ENCODE measurements at places on chromosomes 6 and 20.

GRCh38 chr6:144741659-144742058 lies 456.5 kb downstream of the UTRN start:
- no peak for DNase-seq

DNA sequence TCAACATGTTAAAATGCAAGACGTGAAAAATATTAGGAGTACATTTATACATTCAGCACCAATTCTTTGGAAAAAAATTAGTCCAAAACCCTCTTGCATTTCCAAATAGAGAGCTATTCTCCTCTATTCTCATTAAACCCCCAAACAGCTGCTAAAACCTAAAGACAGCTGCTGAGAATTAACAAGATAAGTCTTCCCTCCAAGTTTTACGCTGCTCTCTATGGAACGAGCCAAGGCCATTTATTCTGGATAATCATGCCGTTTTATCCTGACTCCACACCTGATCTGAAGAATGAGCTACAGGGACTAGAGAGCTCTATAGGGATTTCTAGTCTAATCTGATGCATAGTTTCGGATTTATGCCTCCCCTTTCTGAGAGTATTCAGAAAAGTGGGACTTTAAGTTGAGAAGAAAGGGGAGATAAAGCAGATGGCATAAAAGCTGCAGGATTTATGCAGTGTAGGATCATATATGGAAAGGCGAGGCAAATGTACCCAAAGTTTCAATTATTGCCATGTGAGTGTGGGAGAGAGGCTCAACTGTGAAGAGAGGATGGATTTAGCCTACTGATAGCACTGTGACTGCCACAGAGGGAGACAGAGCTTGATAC lies 64.7 kb upstream of the HS3ST5 start:
- DNase-seq, result no peak

GRCh38 chr6:16493112-16493511 lies 254.7 kb downstream of the GMPR start:
- DNase-seq, result no peak

DNA sequence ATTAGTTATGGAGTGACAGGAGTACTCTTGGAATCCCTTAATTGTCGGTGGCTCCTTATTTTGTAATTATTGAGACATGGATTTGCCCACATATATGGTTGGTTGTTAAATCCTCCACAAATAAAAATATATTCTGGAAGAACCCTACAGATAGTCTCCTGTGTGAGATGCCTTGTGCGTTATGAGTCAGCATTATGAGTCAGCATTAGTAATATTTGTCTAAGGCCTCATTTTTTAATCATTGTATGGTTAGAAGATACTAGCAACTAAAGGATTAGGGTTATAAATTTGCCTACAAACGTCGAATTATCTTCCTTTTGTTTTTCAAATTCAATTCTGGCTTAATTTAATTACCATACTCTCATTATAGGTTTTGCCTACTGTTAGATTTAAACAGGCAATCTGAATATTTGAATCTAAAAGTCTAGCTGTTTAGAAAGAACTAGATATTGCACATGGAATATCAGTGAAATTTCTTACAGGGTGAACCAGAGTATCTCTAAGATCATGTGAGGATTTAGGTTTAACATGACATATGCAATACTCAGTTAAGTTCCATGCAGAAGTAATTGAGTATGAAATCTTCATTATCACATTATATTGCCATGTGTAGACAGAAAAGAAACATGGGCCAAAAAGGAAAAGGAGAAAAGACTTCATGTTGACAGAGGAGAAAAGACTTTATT lies 5.9 kb downstream of the C6orf58 start:
- DNase-seq, result peak; percentile 71

- peak; percentile 55 for DNase-seq
Observed at GRCh38 chr20:35200267-35200666, 26.2 kb upstream of the MMP24 start.

GRCh38 chr20:14553774-14554534 lies 216.5 kb upstream of the FLRT3 start:
- peak; percentile 74 for DNase-seq

DNA sequence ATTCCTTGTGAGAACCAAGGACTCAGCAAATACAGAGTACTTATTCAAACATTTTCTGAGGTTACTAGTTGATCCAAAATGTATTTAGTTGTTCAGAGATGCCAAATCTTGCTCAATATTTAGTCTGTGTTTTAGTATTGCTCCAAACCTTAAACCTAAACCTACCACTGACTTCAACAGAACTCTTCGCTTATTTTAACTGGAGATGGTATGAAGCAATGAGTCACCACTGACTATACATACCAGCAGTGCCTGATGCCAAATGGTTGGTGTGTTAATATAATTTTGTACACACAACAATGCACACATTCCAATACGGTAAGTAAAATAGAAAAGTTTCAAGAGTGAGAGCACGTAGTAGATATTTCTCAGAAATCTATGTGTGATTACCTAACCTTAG lies 1.9 kb upstream of the SPTLC3 start:
- DNase-seq, result peak; percentile 62

DNA sequence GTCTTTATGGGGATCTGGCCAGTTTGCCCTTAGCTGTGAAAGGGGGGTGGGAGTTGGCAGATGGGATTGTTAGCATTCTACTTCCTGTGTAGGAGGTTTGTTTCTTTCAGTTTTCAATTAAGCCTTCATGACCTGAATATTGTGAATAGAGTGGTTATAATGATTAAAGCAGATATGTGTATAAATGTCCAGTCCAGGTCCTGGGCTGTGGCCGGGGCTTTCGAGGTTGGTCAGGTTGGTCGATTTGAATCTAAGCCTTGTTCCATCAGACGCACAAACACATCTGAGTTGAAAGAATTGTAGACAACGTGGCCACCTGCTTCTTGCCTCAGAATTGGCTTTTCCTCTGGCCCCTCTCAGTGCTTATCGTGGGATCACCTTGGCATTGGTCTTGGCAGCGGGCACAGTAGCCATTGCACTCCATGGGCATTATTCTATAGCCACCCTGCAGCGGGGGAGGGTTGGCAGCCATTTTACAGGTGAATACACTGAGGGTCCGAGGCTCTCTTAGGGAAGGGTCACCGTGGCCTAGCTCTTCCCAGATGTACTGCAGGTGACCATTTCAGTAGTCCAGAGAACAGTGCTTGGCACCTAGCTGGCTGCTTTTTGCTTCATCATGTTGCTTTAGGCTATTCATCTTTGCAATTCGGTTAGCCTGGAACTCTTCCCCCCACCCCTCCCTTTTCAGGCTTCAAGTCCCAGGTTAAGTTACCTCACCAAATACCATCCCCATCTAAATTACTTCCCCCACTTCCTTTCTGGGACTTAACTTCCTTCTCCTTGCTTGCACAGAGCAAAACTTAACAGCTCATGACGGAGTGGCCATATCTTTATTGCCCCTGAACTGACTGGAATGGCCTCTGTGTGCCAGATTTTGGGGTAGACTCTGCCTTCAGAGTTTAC lies 1.1 kb downstream of the RNF114 start:
- no peak for DNase-seq

DNA sequence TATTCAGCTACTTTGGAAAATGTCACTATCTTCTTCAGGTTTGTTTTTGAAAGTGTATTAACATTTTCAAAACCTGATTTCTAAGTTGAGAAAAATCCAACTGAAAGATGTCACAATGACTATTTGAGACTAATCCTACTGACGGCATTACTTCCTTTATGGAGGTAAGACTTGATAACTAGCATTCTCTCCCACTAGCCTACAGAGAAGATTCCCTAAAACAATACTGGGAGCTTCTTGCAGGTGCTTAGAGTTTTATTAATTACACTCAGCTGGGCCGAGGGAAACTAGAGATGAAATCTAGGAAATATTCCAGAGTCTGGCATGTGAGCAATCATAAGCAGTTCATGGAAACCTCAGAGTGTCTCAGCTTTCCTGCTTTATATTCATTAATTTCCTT lies 114.0 kb downstream of the LCA5 start:
- DNase-seq, result no peak

GRCh38 chr20:45946149-45946970 lies 11.9 kb downstream of the PCIF1 start:
- DNase-seq, result no peak

- no peak for DNase-seq
Observed at GRCh38 chr6:22271081-22271480, 25.8 kb downstream of the PRL start.

- peak; percentile 71 for DNase-seq
Observed at GRCh38 chr20:1327241-1327653, 1.7 kb downstream of the SDCBP2 start.

DNA sequence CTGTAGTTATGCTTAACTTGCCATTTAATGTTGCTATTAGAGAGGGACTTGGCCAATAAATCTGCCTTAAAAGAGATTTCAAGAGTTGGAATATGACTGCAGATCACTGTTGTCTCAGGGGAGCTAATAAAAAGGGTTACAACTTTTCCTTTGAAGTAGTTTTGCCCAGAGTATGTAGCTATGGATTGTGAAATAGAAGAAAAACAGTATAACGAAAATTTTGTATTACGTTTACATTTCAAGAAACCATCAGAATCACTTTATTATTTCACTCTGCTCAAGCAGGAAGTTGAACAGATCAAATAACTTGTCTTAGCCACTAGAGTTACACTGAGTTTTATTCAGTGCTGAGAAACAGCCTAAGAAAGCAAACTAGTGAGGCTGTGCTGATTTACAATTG lies 3.0 kb upstream of the ZSCAN26 start:
- no peak for DNase-seq

DNA sequence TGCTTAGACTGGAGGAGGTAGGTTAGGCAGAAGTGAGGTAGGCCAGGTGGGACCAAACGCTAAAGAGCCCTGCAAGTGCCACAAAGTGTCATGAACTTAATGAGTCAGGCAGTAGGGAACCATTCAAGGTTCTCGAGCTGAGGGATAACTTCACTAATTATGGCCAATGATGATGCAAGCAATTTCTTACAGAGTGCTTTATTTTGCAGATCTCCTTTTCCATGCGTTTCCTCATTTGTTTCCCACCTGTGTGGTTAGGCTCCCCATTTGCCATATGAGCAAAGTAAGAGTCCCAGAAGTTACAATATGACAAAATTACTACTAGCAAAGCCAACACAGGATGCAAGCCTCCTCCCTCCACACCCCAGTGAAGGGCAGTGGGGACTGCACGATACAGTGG lies 36.5 kb upstream of the PSMF1 start:
- DNase-seq, result no peak

DNA sequence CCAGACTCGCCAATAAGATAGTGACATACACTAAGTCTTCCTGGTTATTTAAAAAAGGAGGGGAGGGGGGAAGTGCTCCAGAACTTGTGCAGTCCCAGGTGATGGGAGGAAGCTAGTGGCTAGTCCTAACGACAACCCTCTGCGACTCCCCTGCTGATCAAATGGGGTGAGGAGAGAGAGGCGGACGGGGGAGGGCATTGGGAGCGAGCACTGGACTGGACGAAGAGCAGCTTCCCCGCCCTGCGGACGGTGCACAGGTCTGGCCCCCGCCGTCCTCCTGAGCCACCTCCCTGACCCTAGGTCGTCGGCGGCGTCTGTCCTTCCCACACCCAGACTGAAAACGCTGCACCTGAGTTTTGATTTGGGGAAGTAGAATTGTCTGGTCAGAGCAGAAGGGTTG lies 2.2 kb upstream of the OLIG3 start:
- no peak for DNase-seq

DNA sequence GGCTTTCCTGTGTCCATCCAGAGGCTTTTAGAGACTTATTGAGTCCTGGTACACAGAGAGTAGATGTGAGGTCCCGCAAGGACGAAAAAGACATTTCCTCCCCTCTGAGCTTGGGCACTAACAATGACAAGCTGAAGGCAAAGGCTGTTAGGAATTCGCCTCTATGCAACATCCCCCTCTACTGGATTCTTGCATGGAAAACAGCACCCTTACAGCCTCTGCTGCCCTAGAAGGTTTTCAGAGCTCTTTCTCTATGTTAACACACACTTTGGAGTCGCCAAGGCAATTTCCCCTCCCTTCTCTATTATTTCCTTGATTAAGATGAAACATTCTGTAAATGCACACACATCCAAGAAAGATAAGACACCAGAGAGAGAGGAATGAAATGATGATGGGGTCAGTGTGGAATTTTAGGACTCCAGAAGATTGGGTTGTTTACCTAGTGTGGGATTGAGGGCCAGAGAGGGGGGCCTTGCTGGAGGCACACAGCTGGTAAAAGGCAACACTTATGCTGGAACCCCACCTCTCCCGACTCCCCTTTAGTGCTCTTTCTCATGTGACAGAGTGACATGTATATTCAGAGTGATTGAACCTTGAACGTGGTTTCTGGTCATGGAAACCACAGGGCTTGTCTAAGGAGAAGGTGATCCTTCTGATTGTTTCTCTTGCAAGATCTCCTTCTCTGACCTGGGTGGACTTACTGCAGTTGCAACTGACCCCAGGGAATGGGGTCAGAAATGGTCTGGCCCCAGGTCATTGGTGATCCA lies 300.7 kb downstream of the CLIC5 start:
- DNase-seq, result peak; percentile 84

DNA sequence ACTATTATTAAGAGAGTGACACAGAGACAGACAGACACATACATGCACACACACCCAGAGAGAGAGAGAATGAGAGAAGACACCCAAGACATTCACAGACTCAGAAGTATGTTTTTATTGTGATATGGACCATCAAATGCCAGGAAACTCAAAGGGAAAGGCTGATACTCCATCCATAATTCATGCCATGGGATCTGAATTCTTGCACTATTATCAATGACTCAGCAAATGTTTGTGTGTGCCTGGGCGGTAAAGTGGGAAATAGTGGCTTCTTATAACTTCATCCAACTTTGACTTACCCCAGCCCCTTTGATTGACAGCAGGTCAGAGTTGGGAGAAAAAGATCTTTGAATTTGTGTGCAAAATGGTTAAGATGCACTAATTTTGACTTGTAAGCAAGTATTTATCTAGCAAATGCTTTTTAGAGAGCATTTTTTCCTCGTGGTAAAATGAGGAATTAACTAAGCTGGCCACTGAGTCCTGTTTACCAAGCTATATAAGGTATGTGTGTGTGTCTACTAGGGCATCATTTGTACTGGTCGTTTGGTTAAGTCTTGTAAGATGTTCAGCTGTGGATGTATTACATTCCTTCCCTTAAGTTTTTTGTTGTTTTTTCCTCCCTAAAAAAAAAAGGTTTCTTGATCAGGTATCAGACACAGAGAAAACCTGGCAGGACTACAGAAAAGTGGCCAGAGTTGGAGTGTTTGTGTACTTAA lies 3.0 kb upstream of the CCN2 start:
- peak; percentile 54 for DNase-seq

DNA sequence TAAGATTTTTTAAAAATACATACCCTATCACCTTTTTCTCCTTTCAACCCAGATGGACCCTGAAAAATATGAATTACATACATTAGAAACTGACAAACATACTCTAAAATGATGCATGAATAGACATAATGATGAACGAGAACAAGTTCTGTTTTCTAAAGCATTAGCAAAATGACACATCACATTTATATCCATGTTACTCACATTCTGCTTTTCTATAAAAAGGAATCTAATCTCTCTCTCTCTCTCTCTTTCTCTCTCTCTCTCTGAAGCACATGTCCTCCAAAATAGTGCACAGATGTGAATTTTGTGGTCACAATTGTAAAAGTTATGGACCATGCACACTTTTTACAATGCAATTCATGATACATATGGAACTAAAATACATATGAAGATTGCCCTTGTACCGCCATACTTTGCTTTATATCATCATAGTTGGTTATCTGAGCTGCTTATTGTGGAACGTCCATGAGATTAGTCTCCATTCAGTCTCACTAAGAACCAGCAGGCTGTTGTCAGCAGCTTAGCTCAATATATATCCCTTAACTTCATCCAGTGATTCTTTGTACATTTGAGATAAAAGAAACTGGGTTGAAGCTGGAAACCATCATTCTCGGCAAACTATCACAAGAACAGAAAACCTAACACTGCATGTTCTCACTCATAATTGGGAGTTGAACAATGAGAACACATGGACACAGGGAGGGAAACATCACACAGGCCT lies 114.2 kb downstream of the COL12A1 start:
- DNase-seq, result no peak
